ENCODE measurements at places on chromosomes 3 and 15.

DNA sequence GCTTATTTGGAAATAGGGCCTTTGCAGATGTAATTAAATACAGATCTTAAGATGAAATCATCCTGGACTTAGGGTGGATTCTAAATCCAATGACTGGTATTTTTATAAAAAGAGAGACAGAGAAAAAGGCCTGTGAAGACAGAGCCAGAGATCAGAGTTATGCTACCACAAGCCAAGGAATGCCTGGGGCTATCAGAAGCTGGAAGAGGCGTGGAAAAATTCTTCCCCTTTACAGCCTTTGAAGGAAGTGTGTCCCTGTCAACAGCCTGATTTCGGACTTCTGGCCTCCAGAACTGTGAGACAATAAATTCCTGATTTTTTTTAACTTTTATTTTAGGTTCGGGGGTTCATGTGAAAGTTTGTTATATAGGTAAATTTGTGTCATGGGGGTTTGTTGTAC lies 154.1 kb upstream of the CADPS start:
- DNase-seq = no peak

- DNase-seq = no peak
Observed at GRCh38 chr15:58139276-58139988, 1.3 kb downstream of the AQP9 start.

- no peak for DNase-seq
Observed at GRCh38 chr3:16419640-16420241, 93.8 kb downstream of the RFTN1 start.

GRCh38 chr3:140765246-140765645 lies 87.4 kb downstream of the TRIM42 start:
- DNase-seq = no peak

GRCh38 chr15:70487387-70487740 lies 276.0 kb downstream of the UACA start:
- no peak for DNase-seq

Measured in NCI-H345 (cell line).